ENCODE measurements at places on chromosomes 7 and 10.

GRCh38 chr7:70944516-70944915 lies 187.4 kb upstream of the GALNT17 start:
- no peak for DNase-seq

DNA sequence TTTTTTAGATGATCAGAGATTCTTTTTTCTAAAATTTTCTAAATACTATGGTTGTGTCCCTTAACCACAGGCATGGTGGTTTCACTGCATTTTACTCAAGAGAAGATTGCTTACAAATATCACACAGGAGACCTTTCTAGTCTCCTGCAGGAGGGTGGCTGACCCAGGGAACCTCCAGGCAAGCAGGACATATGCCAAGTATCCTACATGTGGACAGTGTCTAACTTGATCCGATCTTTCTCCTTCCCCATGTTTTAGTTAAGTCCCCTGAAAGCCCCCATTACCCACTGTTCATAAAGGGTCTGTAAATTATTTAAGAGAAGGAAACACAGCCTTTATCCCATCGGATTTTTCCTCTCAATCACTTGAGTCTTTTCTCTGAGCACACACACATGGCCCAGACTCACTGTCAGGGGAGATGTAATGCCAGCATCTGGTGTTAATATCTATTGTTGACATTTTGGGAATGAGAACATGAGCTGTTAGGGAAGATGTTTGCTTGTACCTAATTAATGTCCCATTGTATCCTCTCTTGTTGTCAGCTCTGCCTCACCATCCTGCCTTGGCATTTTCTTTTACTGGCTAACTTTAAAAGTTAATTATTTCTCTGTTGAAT lies 755.2 kb downstream of the AUTS2 start:
- no peak for DNase-seq

GRCh38 chr7:90592033-90592432 lies 4.1 kb upstream of the CDK14 start:
- no peak for DNase-seq

DNA sequence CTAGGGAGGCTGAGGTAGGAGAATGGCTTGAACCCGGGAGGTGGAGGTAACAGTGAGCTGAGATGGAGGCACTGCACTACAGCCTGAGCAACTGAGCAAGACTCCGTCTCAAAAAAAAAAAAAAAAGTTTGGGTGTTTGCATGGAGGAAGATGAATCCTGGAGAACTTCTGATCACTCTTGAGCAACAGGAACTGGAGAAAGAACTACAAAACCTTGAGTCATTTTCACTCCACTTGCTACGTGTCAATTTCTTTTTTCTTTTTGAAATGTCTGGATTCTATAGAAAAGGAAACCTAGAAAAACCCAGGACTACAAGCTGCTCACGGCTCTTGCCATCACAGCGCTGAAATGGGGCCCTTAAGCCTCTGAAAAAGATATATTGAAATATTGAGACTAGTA lies 189.6 kb upstream of the NRP1 start:
- no peak for DNase-seq

DNA sequence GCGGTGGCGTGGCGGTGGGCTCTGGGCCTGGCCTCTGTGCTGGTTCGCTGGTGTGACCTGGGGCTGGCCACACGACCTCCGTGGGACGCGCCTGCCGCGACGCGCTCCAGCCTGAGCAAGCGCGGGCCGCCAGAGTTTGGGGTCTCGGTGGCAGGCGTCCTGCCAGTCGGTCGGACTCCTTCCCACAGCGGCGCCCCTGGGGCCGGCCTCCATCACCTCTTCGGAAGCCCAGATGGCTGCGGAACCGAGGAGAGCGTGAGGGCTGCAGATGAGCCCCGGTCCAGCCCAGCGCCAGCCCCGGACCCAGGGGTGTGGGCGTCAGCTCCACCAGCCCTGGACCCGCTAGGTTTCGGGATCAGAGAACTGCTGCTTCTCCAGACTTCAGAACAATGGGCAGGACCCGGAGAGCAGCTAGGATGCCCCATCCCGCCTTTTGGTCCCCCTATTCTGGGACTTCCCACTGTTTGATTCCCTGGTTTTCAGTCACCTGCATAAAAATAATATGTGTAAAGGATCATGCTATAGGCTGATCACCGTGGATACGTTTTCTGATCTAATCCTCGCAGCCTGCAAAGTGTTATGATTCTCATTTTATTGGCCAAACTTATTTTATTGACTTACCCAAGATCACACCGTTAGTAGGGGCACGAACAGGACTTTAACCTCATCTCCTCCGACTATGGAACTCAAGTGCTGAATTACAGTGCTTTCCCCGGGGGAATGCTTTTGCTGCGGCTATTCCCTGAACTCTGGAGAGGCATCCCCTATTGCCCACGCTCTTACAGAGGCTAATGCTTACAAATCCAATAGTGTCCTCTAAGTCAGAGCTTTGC lies 2.8 kb downstream of the CYP26C1 start:
- no peak for DNase-seq

GRCh38 chr7:116540743-116541142 lies 15.9 kb downstream of the CAV1 start:
- no peak for DNase-seq

- DNase-seq = no peak
Observed at GRCh38 chr7:44983742-44984477, 5.1 kb upstream of the MYO1G start.

DNA sequence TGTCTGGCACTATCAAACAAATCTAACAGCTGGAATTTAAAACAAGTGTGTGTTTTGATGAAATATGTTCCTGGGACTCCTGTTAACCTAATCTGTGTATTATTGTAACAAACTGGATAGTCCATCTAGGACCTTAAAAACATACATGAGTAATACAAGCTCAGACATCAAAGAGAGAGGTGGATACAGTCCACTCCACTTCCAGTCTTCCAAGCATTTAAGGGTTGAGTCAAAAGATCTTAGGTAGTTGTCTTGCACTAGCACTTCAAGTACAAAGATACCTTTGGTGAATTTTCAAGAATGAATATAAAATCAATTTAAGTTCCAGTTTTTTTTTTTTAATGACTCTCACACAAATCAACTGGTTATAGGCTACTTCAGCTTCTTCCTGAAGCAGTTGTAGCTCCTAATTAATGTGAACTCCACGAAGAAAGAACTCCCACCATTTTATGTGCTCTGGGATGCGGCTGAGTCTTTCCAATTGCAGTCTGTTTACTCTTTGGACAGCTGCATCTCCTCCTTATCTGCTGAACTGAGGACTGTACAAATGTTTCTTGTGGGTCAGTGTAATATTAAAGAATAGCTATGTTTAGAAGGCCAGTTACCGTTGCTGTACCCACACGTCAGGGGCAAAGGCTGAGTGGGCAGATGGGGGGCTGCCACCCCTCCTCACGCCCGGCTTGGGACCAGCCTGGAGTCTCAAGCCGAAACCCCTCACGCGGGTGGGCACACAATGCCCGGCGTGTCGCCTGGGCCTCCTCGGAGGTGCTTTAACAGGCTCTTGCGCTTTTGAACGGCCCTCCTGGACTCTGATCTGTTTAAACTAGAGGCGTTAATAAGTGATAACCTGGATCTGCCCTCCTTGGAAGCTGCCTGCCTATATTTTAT lies 2.9 kb upstream of the IGF2BP3 start:
- peak; percentile 53 for DNase-seq

DNA sequence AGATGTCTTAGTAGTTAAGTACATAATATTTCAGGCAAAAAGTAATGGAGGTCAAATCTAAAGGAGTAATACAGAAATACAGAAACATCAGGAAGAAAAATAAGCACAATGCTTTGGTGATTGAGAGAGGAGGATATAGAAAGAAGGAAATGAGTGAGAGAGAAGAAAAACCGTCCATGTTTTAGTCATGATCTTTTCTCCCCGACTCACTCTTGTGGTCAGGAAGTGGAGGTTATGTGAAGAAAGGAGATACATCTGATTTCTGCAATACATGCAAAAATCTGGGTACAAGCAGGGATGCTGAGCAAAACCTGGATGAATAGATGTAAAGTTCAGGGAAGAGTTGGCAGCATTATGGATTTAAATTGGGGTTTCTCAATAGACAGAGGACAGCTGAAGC lies 1122.5 kb downstream of the SORCS3 start:
- no peak for DNase-seq

GRCh38 chr7:6446838-6447580 lies 745 bp downstream of the DAGLB start:
- DNase-seq = peak; percentile 68

DNA sequence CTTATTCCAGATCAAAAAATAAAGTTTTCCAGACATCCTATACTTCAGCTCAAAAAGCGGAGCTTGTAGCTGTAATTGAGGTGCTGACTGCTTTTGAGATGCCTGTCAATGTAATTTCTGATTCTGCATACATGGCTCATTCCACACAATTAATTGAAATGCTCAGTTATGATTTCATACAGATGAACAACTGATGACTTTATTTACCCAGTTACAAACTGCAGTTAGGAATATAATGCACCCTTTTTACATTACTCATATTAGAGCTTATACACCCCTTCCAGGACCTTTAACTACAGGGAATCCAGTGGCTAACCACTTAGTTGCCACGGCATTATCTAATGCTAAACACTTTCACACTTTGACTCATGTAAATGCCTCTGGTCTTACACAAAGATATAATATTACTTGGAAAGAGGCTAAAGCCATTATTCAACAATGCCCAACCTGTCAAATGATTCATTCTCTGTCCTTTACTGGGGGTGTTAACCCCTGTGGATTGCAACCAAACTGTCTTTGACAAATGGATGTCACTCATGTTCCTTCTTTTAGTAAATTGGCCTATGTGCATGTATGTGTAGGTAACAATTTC lies 147.3 kb downstream of the ZNF33B start:
- DNase-seq = no peak

Data from NCI-H2081 (cell line).